ENCODE measurements at places on chromosomes 2 and 18. TPM values are rescaled to one million over a fixed set of nuclear protein-coding genes. Genes with fewer than 3 reads are reported as not detected.

DNA sequence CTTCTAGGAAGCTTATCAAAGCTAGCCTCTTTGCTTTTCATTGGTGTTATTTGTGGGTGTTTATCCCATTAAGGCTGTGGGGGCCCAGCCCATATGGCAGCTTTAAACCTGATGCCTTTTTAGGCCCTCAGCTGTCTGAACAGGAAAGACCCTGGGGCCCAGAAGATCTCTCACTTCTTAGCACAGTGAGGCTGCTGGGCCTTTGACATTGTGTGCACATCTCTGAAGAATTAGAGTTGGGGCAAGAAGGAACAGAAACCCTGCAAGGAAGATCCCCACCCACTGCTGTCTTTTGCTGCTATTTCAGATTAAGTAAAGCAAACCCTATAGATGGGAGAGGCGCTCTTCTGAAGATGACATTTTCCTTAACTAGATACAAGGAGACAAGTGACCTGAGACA, 250.0 kb downstream of the SMAD2 start:
- no peaks in the 10 kb centered on the region for H3K36me3 ChIP-seq
- H3K4me3 ChIP-seq = no peak overlapping the region
- no peak overlapping the region for H3K27ac ChIP-seq
- no peaks in the 10 kb centered on the region for H3K27me3 ChIP-seq
- DNase-seq = no peak

The TMEM198 gene
- total RNA-seq = 6.0 TPM

DNA sequence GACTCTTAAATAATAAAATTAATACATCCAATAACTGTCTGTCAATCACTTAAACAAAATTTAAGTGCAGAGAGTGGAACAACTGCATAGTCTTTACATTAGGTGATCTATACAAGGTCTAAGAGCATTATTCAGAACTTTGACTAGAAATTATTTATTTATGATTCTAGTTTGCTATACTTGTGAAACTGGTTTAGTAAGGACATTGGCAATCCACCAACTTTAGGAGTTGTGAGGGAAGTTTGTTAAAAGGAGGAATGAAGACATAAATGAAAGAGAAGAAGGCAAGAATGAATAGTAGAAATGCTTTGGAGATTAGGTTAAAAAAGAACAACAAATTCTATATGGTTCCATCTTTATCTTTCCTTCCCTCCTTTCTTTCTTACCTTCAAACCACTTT, 217.5 kb downstream of the GPD2 start:
- H3K36me3 ChIP-seq = no peaks in the 10 kb centered on the region
- no peaks in the 10 kb centered on the region for H3K27me3 ChIP-seq
- no peak overlapping the region for H3K4me3 ChIP-seq
- H3K4me1 ChIP-seq = no peaks in the 10 kb centered on the region

The SLC23A3 gene
- total RNA-seq = 14.2 TPM

GRCh38 chr2:71526141-71526540, 72.8 kb downstream of the DYSF start:
- H3K27ac ChIP-seq = no peak overlapping the region
- peak; percentile 16 for DNase-seq
- H3K4me3 ChIP-seq = no peak overlapping the region
- no peaks in the 10 kb centered on the region for H3K4me1 ChIP-seq

Measured in ascending aorta (tissue), 2 donors.